Fibroblast of villous mesenchyme (primary cell): ENCODE measurements at places on chromosomes 11 and 22. TPM values are rescaled to one million over a fixed set of nuclear protein-coding genes. Genes with fewer than 3 reads are reported as not detected.

GRCh38 chr11:77320351-77320750, 18.9 kb upstream of the GDPD4 start:
- DNase-seq = no peak

GRCh38 chr11:115357066-115357465, 147.1 kb downstream of the CADM1 start:
- DNase-seq = no peak

Gene OR8A1
- under 0.01 TPM in 1 of 2 replicates, not detected in the other for total RNA-seq

Gene NAT10
- total RNA-seq = 22.9 and 35.4 TPM in 2 replicates

Gene HYLS1
- 7.1 and 10.4 TPM in 2 replicates for total RNA-seq

GRCh38 chr11:637593-638521, 788 bp downstream of the DRD4 start:
- peak; percentile 36 for DNase-seq

GRCh38 chr22:48182846-48183805, 1420.7 kb downstream of the TBC1D22A start:
- DNase-seq = no peak

Gene TRIM48
- total RNA-seq = not detected in 2 replicates

DNA sequence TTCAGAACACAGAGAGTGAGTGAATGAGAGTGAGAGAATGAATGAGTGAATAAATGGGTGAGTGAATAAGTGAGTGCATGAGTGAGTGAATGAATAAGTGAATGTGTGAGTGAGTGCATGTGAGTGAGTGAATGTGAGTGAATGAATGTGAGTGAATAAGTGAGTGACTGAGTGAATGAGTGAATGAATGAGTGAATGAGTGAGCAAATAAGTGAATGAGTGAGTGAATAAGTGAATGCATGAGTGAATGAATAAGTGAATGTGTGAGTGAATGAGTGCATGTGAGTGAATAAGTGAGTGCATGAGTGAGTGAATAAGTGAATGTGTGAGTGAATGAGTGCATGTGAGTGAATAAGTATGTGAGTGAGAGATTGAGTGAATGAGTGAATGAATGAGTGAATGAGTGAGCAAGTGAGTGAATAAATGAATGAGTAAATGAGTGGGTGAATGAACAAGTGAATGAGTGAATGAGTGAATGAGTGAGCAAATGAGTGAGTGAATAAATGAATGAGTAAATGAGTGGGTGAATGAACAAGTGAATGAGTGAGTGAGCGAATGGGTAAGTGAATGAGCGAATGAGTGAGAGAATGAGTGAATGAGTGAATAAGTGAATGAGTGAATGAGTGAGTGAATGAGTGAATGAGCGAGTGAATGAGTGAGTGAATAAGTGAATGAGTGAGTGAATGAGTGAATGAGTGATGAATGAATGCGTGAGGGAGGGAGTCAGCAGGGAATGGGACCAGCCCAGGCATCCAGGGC, 21.3 kb upstream of the MUC5B start:
- no peak for DNase-seq

DNA sequence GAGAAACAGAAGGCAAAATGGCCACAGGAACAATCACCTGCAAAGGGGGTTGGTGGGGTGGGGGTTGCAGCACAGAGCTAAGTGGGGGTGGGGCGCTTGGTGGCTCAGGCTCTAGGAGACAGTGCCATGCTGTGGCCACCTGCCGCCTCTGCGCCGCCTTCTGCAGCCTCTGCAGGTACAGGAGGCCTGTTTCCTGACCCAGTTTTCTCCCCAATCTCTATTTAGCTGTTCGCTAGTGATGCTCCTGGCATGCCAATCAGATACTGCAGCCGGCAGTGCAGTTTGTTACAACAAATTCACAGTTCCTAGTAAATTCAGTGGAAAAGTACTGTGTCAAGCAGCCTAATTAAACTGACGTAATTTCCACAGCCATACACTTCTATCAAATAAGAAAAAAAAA, 106.4 kb downstream of the SERGEF start:
- DNase-seq = no peak

DNA sequence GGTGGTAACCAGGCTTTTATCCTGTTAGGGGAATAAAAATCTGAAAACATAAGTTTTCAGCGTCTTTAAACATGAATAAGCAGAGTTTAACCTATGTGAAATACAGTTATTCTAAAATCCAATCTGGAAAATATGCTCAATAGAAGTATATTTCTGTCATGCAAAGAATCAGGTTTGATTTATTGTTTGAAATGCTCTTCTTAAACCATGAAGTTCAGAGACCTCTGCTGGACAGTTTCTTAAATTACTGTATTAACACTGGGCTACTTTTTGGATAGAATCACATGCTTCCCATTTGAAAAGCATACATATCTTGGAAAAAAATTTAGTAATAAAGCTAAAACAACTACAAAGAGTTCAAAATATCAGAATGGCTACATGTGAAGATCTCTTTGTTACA, 25.4 kb downstream of the APIP start:
- peak; percentile 66 for DNase-seq

Gene CHST1
- 0.43 and 0.97 TPM in 2 replicates for total RNA-seq

DNA sequence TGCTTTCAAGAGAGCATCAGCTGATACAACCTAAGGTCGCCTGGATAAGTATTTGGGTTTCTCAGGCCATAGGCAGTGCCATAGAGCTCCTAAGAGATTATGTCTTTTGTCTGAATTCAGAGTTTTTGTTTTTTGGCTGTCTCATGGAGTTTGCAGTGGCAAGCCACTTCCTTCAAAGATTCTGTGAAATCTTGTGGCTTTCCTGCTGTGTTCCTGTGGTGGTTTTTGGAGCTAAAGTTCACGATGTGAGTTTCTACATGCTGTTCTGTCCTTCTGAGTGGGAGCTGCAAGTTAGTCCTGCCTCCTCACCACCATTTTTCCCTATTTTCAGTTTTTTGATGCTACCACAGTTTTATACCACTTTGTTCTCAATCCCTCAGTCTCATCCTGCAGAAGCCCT, 111.4 kb downstream of the COMMD9 start:
- DNase-seq = no peak

GRCh38 chr11:35146711-35147110, 7.7 kb downstream of the CD44 start:
- DNase-seq = no peak

Gene CDCA5
- 7.4 and 15.5 TPM in 2 replicates for total RNA-seq

- DNase-seq = no peak
Observed at GRCh38 chr11:71302911-71303310, 50.5 kb upstream of the SHANK2 start.

Gene OR52I2
- not detected in 2 replicates for total RNA-seq

Gene OR10AG1
- under 0.01 TPM in 1 of 2 replicates, not detected in the other for total RNA-seq

DNA sequence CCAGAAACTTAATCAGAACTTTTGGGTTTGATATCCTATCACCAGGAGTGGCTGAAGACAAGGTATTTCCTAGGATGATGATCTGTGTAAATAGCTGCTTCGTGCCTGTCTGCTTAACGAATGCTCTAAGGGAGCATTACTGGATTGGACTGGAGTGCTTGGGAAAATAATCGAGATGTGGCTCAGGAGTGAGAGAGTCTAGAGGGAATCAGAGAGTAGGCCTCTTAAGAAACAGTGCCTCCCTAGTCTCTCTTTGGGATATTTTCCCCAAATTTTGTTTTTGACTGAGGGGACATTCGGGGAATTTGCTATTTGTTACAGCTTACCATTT, 2.5 kb downstream of the MAML2 start:
- no peak for DNase-seq
